Esophagus mucosa (tissue), 1 donor: ENCODE measurements at places on chromosomes 11 and 22. TPM values are rescaled to one million over a fixed set of nuclear protein-coding genes. Genes with fewer than 3 reads are reported as not detected.
A peak's percentile ranks its signal among the peaks of the same experiment; 100 is the strongest.

EI24 gene
- 77.2 TPM for total RNA-seq

DNA sequence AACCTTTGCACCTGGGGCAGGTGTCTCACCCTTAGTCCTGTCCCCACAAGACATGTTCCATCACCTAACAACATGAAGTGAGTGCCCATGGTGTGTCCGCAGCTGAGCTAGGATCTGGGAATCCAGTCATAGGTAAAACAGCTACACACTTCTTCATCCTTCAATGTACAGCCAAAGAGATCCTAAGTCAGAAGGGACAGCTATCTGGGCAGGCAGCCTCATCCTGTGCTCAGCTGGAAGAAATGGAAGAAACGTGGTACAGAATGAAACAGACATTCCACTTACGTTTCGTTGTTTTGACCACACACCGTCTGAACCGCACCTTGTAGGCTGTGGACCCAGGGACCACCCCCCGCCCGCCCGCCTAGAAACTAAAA, 30.8 kb downstream of the PDGFB start:
- ATAC-seq, result peak; percentile 7

- no peak for ATAC-seq
Measured at GRCh38 chr11:794766-795633, 3.1 kb downstream of the SLC25A22 start.

- peak; percentile 80 for ATAC-seq
Measured at GRCh38 chr11:26297189-26297975, 34.5 kb upstream of the ANO3 start.

DNA sequence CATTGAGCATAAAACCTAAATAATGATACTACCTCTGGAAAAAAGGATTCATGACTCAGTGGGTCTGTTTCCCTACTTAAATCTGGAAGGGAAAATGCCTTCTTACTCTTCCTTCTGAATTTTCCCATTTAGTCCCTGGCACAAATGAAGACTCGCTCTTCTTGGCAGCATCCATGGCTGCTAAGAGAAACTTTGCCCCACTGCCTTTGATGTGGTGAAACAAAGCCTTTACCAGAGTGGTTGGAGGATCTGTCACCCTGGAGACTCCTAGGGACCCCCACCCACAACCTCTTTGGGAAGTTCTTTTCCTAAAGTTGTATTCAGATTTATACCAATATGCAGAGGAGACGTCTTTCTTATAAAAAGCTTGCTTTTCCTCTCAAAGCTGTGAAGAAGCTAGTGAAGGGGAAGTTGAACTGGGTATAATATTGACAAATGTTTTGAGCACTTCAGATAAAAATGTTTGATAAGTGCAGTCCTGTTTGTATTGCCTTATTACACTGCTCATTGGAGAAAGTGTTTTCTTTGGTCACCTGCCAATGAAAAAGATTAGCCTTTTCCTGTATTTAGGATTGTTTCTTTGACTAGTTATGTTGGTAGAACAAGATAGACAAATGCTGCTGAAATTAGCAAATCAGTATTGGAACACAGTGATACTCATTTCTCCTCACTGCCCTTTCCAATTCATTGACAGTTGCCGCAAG, 77.3 kb downstream of the ARFGAP2 start:
- ATAC-seq, result no peak
